ENCODE measurements at places on chromosomes 5 and 9.
A peak's percentile ranks its signal among the peaks of the same experiment; 100 is the strongest.

DNA sequence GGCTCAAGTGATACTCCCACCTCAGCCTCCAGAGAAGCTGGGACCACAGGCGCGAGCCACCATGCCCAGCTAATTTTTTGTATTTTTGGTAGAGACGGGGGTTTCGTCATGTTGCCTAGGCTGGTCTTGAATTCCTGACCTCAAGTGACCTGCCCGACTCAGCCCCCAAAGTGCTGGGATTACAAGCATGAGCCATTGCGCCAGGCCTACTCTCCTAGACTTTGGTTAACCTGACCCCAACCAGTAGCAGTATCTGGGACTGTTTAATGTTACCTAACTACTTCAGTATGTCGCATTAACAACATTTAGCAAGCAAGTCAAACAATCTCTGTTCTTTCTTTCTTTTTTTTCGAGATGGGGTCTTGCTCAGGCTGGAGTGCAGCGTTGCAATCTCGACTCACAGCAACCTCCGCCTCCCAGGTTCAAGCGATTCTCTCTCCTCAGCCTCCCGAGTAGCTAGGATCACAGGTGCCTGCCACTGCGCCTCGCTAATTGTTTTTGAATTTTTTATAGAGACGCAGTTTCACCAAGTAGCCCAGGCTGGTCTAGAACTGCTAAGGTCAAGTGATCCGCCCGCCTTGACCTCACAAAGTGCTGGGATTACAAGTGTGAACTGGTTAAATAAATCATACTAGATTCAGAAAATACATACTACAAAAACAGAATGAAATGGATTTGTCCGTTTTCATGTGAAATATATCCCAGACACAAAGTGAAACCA lies 2.0 kb downstream of the AK3 start:
- no peak for DNase-seq

DNA sequence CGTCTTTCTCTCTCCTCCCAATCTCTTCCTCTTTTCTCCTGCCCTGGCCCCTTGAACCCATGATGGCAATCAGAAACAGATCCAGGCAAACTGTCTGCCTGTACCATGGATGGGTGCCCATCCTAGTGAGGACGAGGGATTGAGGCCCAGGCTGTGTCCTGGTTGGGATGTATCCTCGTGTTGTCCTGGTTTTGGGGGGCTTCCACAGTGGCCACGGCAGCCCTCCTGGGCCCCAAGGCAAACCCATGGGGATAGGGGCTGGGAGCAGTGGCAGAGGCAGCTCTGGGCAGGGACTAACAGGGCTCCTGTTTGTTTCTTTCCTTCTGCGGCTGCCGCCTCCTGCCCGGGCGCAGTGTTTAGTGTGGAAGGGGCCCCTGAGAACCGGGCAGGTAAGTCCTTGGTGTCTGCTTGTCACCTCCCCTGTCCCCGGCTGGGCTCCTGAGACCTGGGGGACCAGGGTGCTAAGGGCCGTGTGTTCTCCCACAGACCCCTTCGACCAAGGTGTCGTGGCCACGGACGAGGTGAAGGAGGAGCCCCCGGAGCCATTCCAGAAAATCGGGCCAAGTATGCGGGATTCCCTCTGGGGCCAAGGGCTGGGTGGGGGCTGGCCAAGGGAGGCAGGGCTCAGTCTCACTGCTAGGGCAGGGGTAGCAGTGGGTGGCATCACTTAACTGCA lies 70.0 kb downstream of the AMBP start:
- no peak for DNase-seq

DNA sequence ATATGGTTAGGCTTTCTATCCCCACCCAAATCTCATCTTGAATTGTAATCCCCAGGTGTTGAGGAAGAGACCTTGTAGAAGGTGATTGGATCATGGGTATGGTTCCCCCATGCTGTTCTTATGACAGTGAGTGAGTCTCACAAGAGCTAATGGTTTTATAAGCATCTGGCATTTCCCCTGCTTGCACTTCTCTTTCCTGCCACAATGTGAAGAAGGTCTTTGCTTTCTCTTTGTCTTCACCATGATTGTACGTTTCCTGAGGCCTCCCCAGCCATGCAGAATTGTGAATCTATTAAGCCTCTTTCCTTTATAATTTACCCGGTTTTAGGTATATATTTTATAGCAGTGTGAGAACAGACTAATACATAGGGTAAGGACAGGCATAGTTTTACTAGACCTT lies 334.5 kb downstream of the TLR4 start:
- no peak for DNase-seq

- no peak for DNase-seq
Measured at GRCh38 chr5:45491368-45491767, 204.8 kb downstream of the HCN1 start.

- peak; percentile 8 for DNase-seq
Measured at GRCh38 chr9:21709464-21710058, 92.9 kb upstream of the MTAP start.

DNA sequence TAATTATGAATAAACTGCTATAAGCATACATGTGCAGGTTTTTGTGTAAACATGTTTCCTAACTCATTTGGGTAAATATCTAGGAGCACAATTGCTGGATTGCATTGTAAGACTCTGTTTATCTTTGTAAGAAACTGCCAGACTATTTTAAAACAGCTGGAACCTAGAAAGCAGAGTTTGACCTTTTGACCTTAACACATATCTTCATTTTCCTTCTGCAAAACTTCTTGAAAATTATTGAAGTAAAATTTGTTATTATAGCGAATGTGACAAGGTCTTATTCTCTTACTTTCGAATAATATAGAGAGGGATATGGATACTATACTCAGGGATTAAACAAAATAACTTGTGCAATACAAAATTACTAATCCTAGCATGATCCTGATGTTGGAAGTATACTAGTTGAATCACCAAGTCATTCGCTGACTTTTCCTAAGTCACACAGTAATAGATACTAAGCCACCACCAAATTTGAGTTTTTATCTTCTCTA lies 3.2 kb upstream of the ANXA1 start:
- DNase-seq, result no peak

DNA sequence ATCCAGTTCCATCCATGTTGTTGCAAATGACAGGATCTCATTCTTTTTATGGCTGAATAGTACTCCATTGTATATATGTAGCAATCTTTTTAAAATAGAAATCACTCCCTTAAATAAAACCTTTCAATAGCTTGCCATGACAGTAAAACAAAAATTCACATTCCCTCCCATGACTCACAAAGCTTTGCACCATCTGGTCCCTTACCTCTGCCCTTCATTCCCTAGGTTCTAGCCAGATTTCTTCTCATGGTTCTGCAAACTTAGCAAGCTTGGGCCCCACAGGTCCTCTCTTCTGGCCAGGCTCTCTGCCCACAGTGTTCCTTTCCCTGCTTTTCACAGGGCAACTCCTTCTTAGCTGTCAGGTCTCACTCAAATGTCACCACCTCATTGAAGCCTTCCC lies 4.3 kb upstream of the SPOCK1 start:
- DNase-seq, result no peak

DNA sequence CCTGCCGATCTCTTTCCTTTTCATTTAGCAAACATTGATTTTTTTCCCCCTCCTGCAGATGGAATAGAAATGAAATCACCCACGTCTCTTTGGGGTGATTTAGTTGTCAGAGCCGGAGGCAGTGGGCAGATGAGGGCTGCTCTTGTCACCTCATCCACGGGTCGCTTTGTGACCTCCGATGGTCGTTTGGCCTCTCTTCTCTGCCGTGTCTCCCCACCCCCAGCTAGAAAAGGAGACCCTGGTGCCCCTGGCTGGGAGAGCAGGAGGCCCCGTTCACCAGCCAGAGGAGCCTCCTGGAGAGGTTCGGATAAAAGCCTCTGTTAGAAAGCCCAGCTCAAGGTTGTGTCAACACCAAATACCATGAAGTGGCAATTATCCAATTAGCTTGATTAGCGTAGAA lies 21.6 kb upstream of the RXRA start:
- DNase-seq, result no peak

DNA sequence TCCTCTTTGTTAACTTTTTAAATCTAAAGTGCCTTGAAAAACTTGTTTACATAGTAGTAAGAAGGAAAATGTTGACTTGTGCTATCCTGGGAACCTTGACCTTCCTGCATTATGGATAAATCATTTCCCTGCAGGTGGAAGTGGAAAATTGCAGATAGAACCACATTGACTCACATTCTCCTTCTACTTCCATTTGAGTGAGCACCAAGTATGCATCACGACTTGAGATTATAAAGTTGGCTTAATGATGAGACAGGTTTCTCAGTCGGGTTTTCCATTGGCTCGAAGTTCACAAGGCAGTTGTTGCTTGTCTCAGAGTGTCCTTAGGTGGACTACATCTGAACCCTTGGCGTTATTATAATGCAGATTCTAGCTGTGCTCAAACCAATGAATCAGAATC lies 39.9 kb downstream of the DOCK8 start:
- DNase-seq, result no peak

DNA sequence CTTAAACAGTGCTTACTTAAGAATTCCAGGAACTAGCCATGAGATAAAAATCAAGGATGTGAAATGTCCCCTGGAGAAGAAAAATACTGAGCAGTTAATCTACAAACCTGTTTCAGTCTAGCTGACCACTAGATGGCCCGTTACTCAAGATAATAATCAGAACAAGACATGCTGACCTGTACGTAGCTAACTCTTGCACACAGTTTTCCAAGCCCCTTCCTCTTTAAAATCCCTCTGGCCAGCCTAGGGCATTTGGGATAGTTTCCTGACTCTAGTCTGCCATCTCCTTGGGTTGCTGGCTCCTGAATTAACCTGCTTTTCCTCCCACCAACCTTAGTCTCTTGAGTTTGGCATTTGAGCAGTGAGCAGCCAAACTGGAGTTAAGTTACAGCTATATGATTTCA lies 59.2 kb upstream of the TRAF1 start:
- DNase-seq, result no peak

GRCh38 chr5:73823508-73823925 lies 197.5 kb downstream of the ARHGEF28 start:
- DNase-seq, result no peak

- DNase-seq, result no peak
Measured at GRCh38 chr5:58382131-58382534, 77.8 kb downstream of the PLK2 start.

DNA sequence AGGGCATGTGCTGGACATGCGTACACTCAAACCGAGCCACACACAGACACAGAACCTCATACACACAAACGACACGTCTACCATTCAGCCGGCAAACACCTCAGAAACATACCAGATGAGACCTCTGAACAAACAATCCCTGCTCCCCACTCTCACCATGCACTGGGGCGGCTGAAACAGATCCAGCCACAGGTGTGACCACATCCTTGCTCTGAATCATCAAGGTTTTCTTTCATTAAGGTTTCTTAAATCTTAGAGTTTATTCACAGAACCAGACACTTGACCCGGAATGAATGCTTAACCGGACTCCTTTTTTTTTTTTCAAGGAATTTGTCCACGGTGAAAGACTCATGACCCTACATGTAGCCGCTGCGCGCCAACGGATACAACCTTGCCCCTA lies 26.2 kb downstream of the TERT start:
- DNase-seq, result peak; percentile 6

- no peak for DNase-seq
Measured at GRCh38 chr9:134872482-134873231, 8.0 kb upstream of the FCN2 start.

DNA sequence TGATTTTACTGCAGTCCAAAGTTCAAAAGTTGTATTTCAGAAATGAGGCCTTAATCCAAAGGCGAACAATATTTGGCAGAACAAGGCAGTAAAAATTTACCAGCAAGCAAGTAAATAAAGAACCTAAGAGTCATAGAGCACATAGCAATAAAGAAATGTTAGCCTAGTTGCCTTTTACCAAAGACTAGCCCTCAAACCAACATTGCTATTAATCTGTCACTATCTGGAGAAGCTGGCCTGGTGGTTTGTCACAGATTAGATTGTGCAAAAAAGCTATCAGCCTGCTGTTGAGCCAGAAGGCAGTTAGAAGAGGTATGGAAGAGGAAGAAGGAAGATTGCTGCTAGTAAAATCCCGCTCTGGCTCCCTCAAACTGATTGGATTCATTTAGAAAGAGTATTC lies 304.7 kb upstream of the KLF4 start:
- DNase-seq, result no peak

GRCh38 chr9:105890046-105890822 lies 195.9 kb downstream of the TMEM38B start:
- DNase-seq, result no peak

- DNase-seq, result no peak
Measured at GRCh38 chr9:32571969-32572899, 725 bp downstream of the NDUFB6 start.

- DNase-seq, result no peak
Measured at GRCh38 chr9:73050887-73051550, 98.2 kb upstream of the ALDH1A1 start.

DNA sequence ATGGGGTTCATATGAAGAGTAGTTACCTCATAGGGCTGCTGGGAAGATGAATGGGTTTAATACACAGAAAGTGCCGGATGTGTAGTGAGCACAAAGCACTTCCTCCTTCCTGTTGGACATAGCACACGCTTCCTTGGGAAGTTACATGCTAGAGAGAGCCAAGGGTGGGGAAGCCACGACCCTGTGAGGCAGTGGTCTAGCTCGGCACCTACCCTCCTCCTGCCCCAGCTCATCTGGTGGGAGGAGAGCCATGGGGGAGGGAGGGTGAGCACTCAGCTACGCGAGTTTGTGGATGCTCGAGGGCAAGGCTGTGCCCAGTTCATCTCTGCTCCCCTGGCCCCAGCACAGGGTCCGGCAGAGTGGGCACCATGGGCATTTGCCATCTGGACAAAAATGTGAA lies 43.6 kb upstream of the NEK6 start:
- DNase-seq, result no peak

DNA sequence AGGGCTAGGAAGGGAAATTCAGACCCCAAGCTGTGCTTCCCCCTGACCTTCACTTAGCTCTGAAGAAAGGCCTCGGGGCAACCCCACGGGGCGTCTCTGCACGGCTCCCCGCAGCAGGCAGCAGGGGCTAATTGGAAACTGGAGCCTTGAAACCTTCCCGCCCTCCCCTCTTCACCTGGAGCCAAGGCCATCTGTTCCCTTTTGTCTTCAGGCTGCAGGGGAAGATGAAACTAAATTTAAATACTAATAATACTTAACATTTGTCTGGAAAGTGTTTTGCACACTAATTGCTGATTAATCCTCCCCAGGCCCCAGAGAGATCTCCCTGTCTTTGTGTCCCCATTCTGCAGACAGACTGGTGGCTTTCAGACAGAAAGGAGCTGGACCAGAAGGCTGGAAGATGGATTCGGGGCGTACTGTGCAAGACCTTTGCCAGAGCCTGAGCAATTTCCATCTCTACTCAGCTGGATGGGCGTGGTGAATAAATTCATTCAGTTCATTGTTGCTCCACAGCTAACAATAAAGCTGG lies 34.1 kb upstream of the CPLX2 start:
- DNase-seq, result no peak

- DNase-seq, result no peak
Measured at GRCh38 chr9:119961774-119962424, 592.7 kb upstream of the BRINP1 start.

DNA sequence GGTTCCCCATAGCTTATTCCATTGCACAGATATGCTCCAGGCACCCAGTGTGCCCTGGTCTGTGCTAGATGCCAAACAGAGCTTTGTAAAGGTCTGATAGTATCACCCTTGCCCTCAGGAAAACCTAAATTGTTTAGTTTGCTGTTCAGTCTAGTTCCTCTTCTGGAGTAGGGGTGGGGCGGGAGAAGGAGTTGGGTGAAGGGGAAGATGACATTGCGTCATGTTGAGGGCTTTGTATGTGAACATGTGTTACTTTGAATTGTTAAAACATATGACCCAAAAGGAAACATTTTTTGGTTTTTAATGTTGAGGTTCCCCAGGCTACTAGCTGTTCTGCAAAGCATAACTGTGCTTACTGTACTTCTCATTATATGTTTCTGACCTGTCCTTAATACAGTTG lies 40.6 kb downstream of the HACD4 start:
- DNase-seq, result no peak

GRCh38 chr5:174825587-174825986 lies 101.2 kb downstream of the MSX2 start:
- no peak for DNase-seq

Measured in stimulated activated CD8-positive, alpha-beta memory T cell treated with anti-CD3 and anti-CD28 coated beads, Interleukin-4, amount 100 ng/mL, for 4 hours (primary cell).